Activated naive CD8-positive, alpha-beta T cell treated with anti-CD3 and anti-CD28 coated beads for 36 hours (primary cell): ENCODE measurements at places on chromosomes 12 and 14. TPM values are rescaled to one million over a fixed set of nuclear protein-coding genes. Genes with fewer than 3 reads are reported as not detected.

Gene NRIP2
- total RNA-seq, result not detected

- peaks cover 8% of the 10 kb centered on the region for H3K4me1 ChIP-seq
- no peak overlapping the region for H3K4me3 ChIP-seq
- DNase-seq, result no peak
- no peaks in the 10 kb centered on the region for H3K27me3 ChIP-seq
- no peak overlapping the region for H3K27ac ChIP-seq
- peaks cover 3% of the 10 kb centered on the region for H3K36me3 ChIP-seq
These were observed 7.7 kb downstream of the ANKRD9 start for GRCh38 chr14:102501751-102502315.

GRCh38 chr14:86153480-86153879 is 623.5 kb downstream of the FLRT2 start:
- no peaks in the 10 kb centered on the region for H3K36me3 ChIP-seq
- no peak overlapping the region for H3K27ac ChIP-seq
- H3K4me3 ChIP-seq, result no peak overlapping the region
- DNase-seq, result no peak
- no peaks in the 10 kb centered on the region for H3K4me1 ChIP-seq

DNA sequence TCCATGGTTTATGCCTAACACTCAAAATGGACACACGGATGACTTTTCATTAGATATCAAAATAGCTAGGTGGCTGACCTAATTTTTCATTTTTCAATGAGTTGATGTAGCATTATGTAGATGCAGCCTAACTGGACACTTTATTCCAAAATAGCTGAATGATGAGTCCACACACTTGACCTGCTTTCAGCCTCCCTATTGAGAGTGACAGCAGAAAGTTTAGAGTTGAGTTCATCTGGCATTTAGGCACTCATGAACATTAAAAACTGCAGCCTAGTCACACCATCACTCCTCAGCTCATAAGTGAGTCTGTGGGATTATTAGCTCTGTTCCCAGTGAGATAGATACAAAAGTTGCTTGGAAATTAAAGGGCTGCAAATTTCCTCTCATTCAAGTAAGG is 307.3 kb upstream of the PRKD1 start:
- H3K27ac ChIP-seq, result no peak overlapping the region
- DNase-seq, result no peak
- H3K36me3 ChIP-seq, result no peaks in the 10 kb centered on the region
- peaks cover 4% of the 10 kb centered on the region for H3K27me3 ChIP-seq
- no peaks in the 10 kb centered on the region for H3K4me1 ChIP-seq
- no peak overlapping the region for H3K4me3 ChIP-seq

- H3K36me3 ChIP-seq, result no peaks in the 10 kb centered on the region
- no peak for DNase-seq
- H3K4me1 ChIP-seq, result no peaks in the 10 kb centered on the region
- no peaks in the 10 kb centered on the region for H3K27me3 ChIP-seq
These were observed 268.7 kb downstream of the DAD1 start for GRCh38 chr14:22320362-22320750.

DNA sequence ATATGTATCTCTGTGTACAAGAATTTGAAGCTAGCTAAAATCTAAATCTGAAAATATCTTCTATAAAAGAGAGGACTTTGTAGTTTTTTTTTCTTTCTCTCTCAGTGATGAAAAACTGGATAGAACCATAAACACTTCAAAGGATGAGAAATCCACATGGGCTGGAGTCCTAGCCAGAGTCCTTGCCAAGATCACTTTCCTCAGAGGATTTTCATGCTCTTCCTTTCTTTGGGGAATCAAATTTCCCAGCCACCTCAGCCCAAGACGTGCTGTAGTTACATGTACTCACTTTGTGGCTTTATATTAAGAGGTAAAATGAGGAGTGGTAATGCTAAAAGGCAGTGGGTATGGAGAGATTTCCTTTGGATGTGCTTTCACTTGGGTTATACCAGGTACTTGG is 110.3 kb downstream of the SLC38A1 start:
- no peak overlapping the region for H3K4me3 ChIP-seq
- H3K27ac ChIP-seq, result no peak overlapping the region
